RPMI8226 (cell line): ENCODE measurements at places on chromosomes 16 and 17.

DNA sequence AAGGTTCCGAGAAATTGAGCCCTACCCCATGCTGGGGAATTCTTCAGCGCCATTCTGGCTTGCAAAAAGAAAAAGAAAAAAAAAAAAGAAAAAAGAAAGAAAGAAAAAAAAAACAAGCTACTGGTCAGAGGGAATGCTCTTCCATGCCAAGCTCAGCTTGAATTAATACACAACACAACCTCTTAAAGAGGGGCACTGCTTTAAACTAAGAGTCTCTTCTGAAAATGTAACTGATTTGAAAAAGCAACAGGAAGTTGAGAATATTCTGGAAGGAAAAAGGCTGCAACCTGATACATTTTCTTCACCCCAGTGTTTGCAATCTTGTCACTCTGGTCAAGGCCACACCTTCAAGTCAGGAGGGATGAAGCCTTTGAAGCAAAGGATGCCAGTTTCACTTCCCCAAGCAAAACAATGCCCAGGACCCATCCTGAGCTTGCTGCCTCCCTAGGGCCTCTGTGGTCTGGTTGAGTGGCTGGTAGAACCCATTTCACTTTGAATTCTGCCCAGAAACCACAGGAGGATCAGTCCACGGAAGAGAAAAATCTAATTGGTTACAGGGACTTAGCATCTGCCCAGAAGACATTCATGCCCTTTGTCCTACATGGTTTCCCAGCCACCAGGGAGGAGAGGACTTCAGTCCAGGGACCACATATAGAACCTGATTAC, 389.7 kb downstream of the SOX9 start:
- DNase-seq: peak; percentile 93

DNA sequence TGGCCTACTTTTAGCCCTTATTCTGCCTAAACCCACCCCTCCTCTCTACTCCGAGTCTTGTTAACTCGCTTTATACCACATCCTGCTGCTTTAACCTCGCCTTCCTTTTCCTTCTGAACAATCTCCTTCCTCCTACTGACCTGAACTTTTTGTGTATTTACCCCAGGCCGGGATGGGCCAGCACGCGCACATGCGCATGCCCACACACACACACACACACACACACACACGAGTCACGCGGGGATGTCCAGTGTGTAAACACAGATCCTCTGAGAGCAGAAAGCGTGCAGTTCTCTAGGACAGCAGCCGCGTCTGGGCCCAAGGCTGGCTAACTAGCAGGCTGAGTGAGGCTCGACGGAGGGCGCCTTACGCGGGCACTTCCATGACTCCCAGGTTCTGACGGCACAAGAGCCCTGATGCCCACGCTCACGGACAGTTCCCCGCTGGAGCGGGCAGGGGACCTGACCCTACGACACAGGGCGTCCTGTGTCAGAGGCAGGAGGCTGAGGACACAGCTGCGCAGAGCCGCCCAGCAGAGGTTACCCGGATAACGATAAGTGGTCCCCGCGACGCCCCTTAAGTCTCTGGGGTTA, 610 bp downstream of the PIK3R5 start:
- DNase-seq: no peak

GRCh38 chr16:57306676-57307341, 22.3 kb upstream of the PLLP start:
- no peak for DNase-seq

DNA sequence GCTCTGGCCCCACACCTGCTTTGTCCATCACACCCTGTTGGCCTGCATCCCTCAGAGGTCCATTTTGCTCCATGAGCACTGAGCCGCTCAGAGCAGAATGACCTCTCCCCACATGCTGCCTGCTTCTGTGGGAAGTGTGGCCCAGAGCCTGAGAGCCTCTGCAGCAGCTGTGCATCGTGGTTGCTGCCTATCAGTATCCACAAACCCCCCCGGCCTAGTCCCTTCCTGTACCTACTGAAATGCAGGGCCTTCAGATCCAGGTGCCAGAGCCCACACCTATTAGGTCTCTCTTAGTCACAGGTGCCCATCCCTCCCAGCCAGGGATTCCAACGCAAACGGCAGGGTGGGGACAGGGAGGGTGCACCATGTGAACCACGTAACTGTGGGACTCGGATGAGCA, 16.6 kb upstream of the TRPV3 start:
- DNase-seq: no peak

DNA sequence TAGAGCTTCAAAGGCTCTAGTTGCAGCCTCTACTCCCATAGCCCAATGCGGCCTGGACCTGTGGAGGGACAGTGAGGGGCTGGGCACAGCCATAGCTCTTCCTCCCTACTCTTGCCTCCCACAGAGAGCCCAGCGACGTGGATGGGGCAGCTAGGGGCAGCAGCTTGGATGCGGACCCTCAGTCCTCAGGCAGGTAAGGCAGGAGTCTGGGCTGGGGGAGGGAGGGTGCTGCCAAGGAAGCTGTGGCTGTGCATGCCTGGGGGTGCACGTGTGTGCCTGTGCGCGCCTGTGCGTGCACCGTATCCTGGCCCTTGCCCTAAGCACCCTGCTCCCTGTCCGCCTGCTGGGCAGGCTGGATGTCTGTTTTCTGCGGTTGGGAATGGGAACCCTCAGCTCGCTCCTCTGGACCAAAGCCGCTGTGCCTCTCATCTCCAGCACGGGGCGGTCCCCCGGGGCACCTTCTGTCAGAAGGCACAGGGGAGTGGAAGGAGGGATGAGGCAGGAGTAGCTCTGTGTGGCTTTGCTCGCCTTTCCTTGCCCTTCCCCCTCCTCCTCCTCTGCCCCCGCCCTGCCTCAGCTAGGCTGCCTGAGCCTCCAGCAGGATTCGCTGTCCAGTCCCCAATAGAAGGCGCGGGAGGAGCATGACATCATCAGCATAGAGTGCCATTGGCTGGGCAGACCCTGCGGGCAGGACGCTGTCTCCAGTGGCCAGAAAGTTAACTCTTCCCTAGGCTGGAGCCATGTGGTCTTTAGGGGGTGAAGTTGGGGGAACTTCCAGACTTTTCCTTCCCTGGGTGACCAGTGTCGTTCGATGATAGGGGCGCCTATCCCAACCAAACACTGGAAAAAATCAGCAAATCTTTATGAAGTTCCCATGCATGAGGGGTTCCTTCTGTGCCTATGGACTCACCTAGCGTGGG, 797 bp downstream of the PRCD start:
- DNase-seq: peak; percentile 82
